ENCODE measurements at places on chromosomes 7 and 10.

DNA sequence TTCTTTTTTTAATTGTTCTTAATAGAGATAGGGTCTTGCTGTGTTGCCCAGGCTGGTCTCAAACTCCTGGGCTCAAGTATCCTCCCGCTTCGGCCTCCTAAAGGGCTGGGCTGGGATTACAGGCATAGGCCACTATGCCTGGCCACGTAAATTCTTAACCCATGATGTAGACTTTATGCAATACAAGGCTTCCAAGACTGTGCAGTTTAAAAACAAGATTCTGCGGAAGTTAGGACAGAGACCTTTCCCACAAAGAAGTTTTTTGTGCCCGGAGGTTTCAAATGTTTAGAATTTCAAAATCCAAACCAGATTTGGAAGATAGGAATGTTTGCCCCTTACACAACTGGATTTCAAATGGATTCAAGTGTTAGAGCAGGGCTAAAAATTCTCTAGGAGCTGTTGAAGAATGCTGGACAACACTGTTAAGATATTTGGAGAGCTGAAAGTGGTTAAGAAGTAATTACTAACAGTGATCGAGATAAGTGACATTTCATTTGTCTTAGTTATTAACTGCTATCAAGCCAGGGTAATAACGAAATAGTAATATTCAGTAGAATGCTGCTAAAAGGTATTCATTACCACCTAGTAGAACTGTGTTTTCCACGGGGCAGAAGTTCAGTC is 7.4 kb downstream of the APBB1IP start:
- DNase-seq = no peak

- peak; percentile 55 for DNase-seq
These were observed 2.7 kb downstream of the VGF start for GRCh38 chr7:101162551-101163278.

DNA sequence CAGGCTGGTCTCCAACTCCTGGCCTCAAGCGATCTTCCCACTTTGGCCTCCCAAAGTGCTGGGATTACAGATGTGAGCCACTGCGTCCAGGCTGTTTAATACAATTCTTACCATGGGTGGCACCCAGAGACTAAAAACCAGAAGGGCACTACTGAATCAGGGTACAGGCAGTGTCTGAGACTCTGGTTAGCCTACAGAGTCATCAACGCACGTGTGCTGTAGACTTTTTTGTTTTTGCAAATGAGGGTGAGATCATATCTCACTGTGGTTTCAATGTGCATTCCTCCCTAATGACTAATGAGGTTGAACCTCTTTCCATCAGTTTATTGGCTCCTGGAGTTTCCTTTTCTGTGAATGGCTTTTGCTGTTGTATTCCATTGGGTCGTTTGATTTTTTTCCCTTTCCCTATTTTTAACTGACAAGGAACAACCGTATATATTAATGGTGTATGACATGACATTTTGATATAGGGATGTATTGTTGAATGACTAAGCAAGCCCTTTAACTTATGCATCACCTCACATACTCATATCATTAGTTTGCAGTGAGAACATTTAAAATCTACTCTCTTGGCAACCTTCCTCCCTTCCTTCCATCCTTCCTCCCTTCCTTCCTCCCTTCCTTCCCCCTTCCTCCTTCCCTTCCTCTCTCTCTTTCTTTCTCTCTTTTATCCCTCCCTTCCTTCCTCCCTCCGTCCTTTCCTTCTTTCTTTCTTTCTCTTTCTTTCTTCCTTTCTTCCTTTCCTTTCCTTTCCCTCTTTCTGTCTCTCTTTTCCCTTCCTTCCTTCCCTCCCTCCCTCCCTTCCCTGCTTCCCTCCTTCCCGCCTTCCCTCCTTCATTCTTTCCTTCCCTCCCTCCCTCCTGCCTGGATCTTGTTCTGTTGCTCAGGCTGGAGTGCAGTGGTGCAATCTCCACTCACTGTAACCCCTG is 9.3 kb upstream of the TMEM270 start:
- peak; percentile 99 for DNase-seq

GRCh38 chr10:19200211-19200610 is 151.6 kb downstream of the MALRD1 start:
- DNase-seq = no peak

- DNase-seq = no peak
These were observed 8.3 kb upstream of the ZC3HAV1L start for GRCh38 chr7:139043823-139044812.

GRCh38 chr7:115475761-115476385 is 554.0 kb downstream of the MDFIC start:
- no peak for DNase-seq

- no peak for DNase-seq
These were observed 760.9 kb upstream of the IGFBP3 start for GRCh38 chr7:46681865-46682503.

Data from fibroblast of skin of right quadriceps (primary cell).